ENCODE measurements at places on chromosomes 2 and 18. TPM values are rescaled to one million over a fixed set of nuclear protein-coding genes. Genes with fewer than 3 reads are reported as not detected.

- no peak for DNase-seq
These were observed 70.8 kb downstream of the TPGS2 start for GRCh38 chr18:36757991-36758390.

DNA sequence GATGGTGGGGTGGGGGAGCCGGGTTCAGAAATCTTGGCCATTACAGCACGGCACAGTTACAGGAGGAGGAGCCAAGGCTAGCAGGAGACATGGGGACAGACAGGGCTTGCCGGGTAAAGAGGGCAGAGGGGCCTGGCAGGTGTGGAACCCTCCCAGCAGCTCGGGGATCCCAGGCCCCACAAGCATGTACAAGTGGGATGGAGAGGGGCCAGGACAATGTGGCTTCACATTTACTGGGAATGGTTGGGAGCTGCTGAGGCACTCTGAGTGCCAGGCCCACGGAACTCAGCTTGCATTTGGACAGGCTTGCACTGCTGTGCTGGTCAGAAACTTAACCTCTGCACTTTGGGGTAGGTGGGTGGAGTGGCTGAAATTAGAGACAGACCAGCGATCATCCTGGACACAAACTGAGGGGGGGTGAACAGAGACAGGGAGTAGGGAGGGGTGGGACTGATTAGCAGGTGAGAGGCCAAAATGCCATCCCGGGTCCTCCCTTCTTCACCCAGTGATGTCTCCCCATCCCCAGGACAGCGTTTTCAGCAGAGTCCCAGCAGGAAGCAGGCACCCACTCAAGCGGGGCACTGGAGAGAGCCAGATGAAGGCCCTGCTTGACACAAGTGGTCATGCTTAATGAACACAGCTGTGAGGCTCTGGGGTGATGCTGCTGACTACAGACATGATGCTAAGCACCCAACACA, 9.6 kb downstream of the PER2 start:
- no peak for DNase-seq

GRCh38 chr2:180571559-180571958, 408.8 kb upstream of the UBE2E3 start:
- no peak for DNase-seq

- no peak for DNase-seq
These were observed 1131.6 kb upstream of the TMEFF2 start for GRCh38 chr2:193326296-193326695.

GRCh38 chr2:121791801-121792221, 36.4 kb downstream of the TSN start:
- no peak for DNase-seq

GRCh38 chr18:55096263-55096951, 137.1 kb upstream of the CCDC68 start:
- peak; percentile 40 for DNase-seq

- DNase-seq = no peak
These were observed 434.1 kb upstream of the HS6ST1 start for GRCh38 chr2:128752691-128753263.

GRCh38 chr2:108613261-108614042, 79.2 kb downstream of the LIMS1 start:
- DNase-seq = no peak

DNA sequence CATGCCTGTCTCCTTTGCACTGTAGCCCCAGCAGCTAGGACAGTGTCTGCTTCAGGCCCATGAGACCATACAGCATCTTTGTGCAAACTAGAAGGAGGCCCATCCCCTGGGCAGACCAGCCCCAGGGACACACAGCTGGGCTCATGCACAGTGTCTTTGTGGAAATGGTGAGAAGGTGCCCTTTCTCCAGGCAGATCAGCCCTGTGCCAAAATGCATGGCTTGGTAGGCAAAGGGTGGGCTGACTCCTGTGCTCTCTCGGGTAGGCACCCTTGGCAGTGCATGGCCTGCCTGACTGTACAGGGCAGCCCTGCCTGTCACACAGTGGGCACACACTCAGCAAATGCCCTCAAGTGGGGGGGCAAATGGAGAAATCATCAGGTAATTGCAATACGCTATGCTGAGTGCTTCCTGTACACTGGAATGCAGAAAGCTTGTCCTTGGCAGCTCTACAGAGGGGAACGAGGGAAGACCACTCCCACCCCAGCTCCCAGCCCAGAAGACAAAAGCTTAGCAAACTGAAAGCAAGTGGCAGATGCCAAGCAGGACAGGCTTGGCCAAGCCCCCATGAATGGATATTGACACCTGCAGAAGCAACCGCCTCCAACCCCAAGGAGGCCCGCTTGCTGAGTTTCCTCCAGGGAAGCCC, 21.6 kb downstream of the TNS1 start:
- DNase-seq = no peak

The IL1R1 gene
- total RNA-seq = 17.3 TPM

The TCF23 gene
- total RNA-seq = not detected

DNA sequence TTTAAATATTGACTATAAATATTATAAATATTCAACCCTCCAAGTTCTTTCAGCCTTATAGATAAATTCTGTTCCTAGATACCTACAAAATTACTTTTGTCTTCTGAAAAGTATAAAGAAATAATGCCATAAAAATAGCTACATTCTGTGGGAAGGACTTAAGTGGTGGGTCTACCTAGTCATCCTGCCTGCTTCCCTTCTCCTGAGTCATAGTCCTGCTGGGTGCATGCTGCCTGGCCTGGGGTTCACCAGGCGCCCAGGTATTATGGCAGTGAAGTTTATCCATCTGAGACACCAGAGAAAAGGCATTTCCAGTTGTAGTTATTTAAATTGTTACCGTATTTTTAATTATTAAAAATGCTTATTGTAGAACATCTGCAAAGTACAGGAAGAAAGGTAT, 167.5 kb downstream of the SLC39A10 start:
- no peak for DNase-seq

- DNase-seq = no peak
These were observed 126.3 kb downstream of the XRCC5 start for GRCh38 chr2:216235462-216235861.

DNA sequence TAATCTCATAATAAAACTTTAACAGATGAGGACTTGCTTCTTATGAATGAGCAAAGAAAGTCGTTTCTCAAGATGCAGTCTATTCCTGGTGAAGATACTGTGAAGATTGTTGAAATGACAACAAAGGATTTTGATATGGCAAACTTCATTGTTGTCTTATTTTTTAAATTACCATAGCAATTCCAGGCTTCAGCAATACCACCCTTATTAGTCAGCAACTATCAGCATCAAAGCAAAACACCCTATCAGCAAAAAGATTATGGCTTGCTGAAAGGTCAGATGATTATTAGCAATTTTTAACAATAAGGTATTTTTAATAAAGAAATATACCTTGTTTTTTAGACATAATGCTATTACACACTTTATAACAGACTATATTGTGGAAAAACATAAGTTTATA, 88.3 kb downstream of the COL5A2 start:
- no peak for DNase-seq

- DNase-seq = no peak
These were observed 149.2 kb upstream of the COPS8 start for GRCh38 chr2:236936446-236936940.

The MTCL1 gene
- 17.5 TPM for total RNA-seq

DNA sequence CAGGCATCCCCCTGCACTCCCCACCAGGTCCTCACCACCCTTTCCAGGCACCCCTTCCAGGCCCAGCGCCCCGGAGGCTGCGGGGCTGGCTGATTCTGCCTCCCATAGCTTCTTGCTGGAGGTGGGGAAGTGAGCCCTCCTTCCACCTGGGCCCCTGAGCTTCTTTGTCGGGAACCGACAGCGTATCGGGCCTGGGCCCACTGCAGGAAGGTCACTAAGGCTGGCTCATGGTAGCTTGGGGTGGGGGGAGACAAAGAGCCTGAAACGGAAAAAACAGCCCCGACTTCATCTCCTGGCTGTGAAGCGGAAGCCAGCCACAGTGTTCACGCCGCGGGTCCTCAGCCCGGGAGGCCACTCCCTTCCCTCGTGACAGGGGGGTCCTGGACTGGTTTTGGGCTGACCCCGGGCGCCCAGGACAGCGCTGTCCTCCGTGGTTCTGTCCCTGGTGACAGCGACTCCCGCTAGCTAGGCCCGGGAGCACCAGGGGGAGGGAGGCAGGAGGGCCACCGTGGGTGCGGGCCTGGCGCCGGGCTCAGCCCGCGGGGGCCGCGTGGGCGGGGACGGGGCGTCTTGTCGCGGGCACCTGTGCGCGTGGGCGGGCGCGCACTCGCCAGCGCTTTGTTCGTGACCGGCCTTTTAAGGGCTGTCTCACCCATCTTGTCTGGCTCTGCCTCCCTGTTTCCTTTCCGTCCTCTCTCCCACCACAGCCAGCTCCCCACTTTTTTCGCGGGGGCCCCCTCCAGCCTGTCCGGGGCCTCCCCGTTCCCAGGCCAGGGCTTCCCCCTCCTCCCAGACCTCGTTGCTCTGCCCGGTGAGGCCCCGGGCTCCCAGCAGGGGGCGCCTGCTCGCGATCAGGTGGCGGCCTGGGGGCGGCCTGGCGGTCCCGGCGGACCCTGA, 64.9 kb downstream of the DNMT3A start:
- no peak for DNase-seq

GRCh38 chr2:129759472-129760010, 219.9 kb upstream of the RAB6C start:
- DNase-seq = no peak

The ITSN2 gene
- 47.9 TPM for total RNA-seq

GRCh38 chr2:77328134-77328931, 193.8 kb downstream of the LRRTM4 start:
- no peak for DNase-seq

DNA sequence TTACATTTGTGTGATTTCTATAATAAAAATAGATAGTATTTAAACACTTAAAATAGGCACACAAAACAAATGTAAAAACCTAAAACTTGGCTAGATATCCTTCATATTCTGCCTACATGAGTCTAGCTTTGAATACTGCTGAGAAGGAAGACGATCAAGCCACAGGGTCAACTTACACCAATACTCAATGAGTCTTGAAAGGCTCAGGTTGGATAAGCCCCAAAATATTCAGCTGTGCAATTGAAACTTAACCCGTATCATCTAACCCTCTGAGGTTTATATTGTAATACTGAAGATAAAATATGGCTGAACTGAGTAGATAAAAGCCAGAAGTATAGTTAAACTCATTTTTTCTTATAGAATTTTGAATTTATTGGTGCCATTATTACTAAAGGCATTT, 313.0 kb upstream of the NRXN1 start:
- DNase-seq = no peak

DNA sequence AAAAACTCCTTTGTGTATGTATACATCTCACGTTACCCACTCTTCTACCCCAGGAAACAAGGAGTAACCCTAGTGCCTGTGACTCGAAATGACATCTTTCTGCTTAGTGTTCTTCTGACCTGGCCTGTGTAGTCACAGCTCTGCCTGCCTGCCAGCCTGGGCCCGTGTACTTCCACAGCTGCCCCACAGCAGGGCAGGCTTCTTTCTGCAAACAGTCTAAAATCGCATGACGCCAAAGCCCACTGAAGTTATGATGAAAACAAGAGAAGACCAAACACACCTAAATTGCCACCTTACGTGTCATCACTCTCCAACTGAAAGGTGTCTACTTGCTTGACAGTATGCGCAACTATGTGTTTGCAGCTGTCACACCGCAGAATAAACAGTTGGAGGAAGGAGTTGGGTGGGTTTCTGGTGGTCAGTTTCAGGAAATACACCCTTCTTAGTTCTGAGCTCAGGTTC, 1.5 kb downstream of the GAREM1 start:
- no peak for DNase-seq

DNA sequence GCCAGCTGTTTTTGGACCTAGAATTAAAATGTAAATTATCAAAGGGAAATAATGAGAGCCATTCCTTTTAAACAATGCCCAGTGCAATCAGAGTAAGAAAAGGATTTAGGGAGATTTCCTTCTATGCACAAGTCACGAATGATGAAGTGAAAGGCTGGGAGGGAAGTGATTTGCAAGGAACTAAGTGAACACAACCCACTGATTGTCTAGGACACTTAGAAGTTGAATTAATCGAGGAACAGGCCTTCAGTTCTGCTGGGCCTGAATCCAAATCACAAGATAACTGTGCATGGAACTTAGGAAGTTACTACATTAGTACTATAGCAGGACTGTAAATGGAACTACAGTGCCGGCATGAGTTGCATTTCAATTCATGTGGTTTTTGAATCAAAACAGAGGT, 17.7 kb downstream of the MAP2 start:
- DNase-seq = no peak

DNA sequence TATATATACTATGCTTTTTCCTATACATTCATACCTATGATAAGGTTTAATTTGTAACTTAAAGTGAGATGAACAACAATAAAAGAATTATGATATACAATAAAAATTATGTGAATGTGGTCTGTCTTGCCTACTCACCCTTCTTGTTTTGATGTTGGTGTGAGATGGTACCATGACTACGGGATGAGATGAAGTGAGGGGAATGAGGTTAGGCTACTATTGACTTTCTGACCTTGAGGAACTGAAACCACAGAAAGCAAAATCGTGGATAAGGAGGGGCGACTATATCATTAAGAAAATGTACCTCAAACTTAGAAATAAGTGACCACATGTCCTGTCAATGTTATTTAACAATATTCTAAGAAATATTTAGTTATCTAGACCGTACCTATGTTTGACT, 103.9 kb upstream of the PPP1CB start:
- no peak for DNase-seq
